Stimulated activated CD4-positive, alpha-beta T cell treated with anti-CD3 and anti-CD28 coated beads, Interleukin-15, amount 100 ng/mL, for 1 hour (primary cell): ENCODE measurements at places on chromosomes 4 and X.
A peak's percentile ranks its signal among the peaks of the same experiment; 100 is the strongest.

DNA sequence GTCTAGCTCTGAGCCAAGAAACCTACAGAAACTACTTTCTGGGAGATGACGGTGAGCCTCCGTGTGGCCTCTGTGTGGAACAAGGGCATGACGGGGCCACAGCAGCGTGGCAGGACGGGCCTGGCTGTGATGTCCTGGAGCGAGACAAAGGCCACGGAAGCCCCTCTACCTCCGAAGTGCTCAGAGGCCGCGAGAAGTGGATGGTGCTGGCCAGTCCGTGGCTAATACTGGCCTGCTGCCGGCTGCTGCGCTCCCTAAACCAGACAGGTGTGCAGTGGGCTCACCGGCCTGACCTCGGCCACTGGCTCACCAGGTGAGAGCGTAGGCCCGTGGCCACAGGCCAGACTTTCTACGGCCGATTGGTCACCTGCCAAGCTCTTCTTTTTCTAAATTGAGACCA, 24.6 kb downstream of the PIGG start:
- no peak for DNase-seq

GRCh38 chr4:102256321-102256720, 89.0 kb downstream of the SLC39A8 start:
- DNase-seq: no peak

GRCh38 chr4:141890279-141890678, 253.9 kb downstream of the IL15 start:
- DNase-seq: no peak

GRCh38 chr4:123406872-123407271, 10.3 kb downstream of the SPRY1 start:
- DNase-seq: no peak

GRCh38 chrX:46573892-46574773, 568 bp downstream of the CHST7 start:
- DNase-seq: peak; percentile 44

GRCh38 chrX:37995428-37995827, 10.9 kb upstream of the SYTL5 start:
- no peak for DNase-seq

- no peak for DNase-seq
These were observed 276.1 kb downstream of the PPP3CA start for GRCh38 chr4:101071241-101071640.
